ENCODE measurements at places on chromosomes 1 and 21.

GRCh38 chr1:55558515-55558914, 343.4 kb upstream of the USP24 start:
- no peak for DNase-seq

GRCh38 chr1:21625390-21626190, 43.6 kb downstream of the RAP1GAP start:
- DNase-seq: no peak

DNA sequence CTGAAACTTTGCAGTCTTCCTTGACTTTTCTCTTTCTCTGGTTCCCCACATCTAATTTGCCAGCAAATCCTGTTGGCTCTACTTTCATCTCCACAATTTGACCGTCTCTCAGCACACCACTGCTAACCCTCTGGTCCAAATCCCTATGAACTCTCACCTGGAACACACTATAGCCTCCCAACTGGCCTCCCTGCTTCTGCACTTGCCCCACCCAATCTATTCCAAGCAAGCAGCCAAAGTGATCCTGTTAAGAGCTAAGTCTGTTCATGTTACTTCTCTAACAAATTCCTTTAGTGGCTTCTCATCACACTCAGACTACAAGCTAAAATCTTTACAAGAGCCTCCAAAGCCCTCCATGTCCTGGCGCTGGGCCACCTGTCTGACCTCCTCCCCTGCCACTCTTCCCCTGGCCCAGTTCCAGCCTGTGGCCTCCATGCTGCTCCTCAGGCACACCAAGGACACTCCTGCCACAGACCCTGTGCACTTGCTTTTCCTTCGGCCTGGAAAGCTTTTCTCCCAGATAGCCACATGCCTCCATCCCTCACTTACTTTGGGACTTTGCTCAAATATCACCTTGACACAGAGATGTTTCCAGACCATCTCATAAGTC, 104.1 kb downstream of the DTL start:
- no peak for DNase-seq

DNA sequence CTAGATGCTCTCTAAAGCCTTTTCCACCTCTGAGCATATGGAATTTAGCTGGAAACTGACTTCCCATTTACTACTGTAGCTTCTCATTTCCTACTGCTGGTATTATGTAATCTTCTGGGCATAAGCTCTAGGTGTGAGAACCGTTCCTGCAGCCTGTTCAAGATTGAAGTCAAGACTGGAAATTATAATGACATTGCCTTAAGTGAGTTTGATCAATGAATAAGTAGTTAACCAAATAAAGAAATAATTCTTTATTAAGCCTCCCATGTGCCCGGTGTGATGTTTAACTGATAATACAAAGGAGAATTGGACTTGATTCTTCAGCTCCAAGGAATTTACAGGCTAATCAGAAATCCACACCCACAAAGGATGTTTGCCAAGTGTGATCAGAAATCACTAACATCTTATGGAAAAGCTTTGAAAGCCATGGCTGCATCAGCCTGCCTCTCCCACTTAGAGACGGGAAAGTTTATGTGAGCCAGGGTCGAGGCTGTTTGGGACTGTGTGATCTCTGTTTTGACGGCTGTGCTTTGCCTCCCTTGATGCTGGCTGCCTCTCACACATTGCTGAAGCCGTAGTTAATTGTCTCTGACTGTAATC, 36.4 kb upstream of the PRELP start:
- DNase-seq: no peak

- DNase-seq: no peak
Measured at GRCh38 chr1:31381394-31382294, 8.8 kb upstream of the FABP3 start.

- no peak for DNase-seq
Measured at GRCh38 chr1:246809473-246809872, 85.3 kb downstream of the SCCPDH start.

DNA sequence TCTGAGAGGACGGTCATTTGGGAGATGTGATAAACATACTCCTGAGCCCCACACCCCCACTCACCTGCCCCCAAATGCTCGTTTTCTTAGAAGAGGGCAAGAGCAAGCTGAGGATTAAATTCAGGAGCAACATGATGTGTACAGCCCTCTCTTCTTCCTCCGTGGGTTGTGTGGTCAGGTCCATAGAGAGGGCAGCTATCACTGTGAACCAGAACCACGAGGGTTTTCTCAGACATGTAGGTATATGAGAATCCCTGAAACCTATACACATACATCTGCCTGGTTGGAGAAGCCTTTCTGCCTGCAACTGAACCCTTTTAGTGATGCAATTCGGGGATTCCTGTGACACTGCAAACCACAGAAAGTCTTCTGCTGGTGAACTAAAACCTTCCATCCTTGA, 38.9 kb downstream of the PGM1 start:
- no peak for DNase-seq

- DNase-seq: no peak
Measured at GRCh38 chr1:33393991-33394390, 36.9 kb downstream of the PHC2 start.

DNA sequence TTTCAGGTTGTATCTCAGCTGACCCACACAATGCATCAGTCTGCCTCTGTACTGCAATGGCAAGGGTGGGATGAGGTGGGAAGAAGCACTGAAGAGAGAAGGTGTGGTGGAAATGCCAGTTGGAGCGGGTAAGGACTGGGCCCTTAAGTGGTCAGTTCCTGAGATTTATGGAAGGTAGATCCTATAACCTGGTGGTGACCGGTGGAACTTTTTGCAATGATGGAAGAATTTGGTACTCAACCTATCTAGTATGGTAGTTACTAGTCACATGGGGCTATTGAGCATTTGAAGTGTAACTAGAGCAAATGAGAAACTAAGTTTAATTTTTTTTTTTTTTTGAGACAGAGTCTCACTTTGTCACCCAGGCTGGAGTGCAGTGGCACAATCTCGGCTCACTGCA, 8.2 kb upstream of the HPCAL4 start:
- DNase-seq: no peak

DNA sequence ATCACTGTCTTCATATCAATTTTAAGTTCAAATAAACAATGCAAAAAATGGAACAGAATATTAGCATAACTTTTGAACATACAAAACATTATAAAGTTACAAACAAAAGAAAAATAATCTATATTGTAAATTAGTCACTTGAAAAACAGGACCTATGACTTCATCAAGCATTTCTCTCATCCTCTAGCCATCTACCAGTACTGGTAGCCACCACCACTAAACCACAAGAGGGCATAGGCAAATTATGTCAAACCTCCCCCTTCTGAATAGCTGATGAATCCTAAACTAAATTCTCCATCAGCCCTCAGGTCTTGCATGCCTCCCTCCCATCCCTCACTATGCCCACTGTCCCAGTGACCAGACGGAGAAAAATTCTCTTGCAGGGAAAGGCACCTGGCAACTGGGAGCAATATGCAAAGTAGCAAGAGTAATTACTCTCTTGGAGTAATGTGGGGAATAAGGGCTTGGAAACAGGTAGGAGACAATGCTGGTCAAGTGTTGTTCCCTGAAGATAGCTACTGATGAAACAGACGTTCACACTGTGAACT, 37.1 kb downstream of the SSX2IP start:
- no peak for DNase-seq

DNA sequence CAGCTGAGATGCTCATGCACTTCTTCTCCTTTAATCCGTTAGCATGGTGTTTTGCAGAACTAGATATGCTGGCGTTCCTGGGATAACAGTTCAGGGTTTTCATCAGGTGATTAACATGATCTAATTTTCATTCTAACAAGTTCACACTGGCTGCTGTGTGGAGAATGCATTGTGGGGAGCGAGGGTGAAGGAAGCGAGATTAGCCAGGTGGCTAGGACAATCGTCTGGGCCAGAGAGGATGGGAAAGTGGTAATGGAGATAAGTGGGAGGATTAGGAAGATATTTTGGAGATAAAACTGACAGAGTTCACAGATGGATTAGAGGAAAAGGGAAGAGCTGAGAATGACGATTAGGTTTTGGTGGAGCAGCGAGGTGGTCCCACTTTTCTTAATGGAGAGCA, 138.1 kb upstream of the MAGI3 start:
- no peak for DNase-seq

DNA sequence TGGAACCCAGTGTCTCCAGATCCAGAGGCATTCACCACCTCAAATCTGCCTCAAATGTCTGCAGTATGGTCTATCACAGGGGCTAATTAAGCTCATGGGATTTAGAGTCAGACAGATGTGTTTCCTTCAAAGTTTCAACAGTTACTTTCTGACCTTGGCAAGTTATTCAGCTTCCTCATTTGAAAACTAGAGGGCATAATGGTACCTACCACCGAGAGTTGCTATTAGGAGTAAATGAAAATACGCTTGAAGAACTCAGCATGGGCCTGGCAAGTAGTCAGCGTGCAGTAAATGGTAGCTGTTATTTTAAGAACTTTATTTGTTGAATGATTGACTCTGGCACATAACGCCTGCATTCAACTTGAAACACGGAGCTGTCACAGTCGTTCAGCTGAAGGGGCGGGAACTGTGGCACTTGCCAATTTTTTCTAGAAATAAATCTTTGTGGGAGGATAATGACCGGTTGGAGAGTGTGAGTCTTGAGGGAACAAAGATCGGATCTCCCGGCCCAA, 1.2 kb upstream of the CAP1 start:
- peak; percentile 52 for DNase-seq

- no peak for DNase-seq
Measured at GRCh38 chr1:24216276-24217074, 29.4 kb upstream of the IFNLR1 start.

- DNase-seq: no peak
Measured at GRCh38 chr1:211332830-211333229, 6.2 kb downstream of the TRAF5 start.

GRCh38 chr1:209645574-209646452, 6.4 kb downstream of the LAMB3 start:
- DNase-seq: no peak

- peak; percentile 60 for DNase-seq
Measured at GRCh38 chr1:119870917-119871596, 25.3 kb downstream of the ADAM30 start.

DNA sequence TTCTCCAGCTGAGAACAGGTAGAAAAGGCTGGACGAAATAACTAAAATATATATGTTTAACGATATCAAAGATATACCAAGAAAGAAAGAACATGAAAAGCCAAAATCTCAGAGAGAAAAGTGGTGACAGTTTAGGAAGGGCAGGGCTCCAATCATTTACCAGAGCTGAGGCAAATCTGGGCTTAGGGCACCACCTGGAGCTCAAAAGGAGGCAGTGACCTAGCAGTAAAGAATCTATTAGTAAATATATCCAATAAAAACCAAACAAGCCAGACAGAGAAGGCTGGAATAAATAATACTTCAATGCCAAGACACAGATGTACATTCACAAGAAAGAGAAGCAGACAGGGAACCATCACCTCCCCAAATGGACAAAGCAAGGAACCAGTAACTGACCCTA, 43.5 kb downstream of the CHIA start:
- DNase-seq: peak; percentile 10

GRCh38 chr1:81330521-81330920, 470.2 kb upstream of the ADGRL2 start:
- no peak for DNase-seq
